ENCODE measurements at places on chromosomes 2 and 18.

GRCh38 chr2:29615183-29615582 lies 306.2 kb downstream of the ALK start:
- no peak for DNase-seq

DNA sequence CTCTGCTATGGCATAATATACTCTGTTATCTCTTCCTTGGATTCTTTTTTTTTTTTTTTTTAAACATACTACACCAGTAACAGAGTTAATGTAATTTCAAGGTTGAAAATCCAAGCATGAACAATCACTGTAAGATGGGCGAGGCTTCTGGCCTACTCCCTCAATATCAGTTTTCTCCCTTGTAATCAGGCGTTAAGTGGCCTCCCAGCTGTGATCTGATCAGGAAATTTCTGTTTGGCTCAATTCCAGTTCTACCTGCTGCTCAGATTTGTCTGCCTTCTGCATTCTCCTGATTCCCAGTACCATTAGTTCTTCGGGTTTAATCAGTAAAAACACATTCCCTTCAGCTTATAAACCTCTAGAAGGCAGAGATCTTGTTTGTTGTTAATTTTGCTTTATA lies 18.6 kb downstream of the PRKD3 start:
- no peak for DNase-seq

GRCh38 chr2:18787726-18788125 lies 198.4 kb upstream of the NT5C1B start:
- no peak for DNase-seq

GRCh38 chr2:184783576-184783975 lies 185.2 kb downstream of the ZNF804A start:
- DNase-seq = no peak

DNA sequence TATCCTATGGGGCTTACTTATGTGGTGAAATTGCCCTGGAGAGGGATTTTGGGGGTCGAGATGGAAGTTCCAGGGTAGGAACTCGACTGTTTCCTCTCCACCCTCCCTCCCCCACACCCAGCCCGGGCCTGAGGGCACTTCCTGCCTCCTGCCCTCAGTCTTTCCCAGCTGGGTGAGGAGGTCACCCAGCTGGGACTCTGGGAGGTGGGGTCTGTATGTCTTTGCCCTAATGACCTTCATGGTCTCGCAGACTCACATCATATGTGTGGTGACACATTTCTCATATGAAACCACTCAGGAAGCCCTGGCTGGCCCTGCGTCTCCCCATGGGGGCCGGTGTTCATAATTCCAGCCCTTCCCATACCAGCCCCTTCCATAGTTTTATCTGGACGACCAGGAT lies 12.4 kb downstream of the ATOH8 start:
- no peak for DNase-seq

- DNase-seq = no peak
Measured at GRCh38 chr2:129888896-129889295, 90.6 kb upstream of the RAB6C start.
